ENCODE measurements at places on chromosomes 16 and 17.

- no peak for ATAC-seq
Observed at GRCh38 chr17:43701318-43701743, 39.6 kb upstream of the MEOX1 start.

GRCh38 chr17:66381701-66382362 is 79.4 kb downstream of the PRKCA start:
- ATAC-seq: no peak

DNA sequence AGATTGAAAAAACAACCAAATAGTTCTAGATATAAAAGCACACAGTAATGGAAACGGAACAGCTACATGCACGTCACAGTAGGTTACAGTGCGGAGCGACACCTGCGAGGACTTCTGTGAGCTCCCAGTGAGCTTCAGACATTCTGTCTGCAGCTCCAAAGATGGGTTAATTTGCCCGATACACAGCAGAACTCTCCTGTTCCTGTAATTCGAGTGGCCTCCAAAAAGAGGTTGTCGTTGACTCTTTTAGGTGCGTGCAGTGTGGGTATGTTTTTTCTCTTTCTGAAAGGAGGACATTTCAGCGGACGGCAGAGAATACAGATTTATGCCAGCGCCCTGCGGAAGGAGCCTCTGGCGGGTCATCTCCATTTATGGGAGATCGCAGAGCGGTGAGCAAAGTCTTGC is 2.9 kb downstream of the OR1F1 start:
- ATAC-seq: no peak

- ATAC-seq: peak; percentile 44
Observed at GRCh38 chr17:17403899-17404576, 72.8 kb upstream of the MED9 start.

DNA sequence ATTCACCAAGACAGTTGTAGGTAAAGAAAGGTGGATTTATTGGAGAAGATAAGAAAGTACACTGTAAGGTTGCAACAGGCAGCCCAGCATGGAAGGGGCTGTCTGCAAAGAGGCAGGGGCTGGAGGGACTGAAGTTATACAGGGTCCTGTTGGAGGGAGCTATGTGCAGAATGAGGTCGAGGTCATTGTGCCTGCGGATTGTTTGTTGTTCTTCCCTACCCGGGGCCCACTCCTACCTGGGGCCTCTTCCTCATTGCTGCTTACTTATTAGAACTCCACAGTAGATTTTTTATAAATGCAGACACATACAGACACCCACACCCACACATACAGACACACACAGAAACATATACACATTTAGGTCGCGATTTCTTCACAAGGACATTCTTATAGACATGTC is 466.2 kb downstream of the MAF start:
- ATAC-seq: no peak

- peak; percentile 38 for ATAC-seq
Observed at GRCh38 chr17:81976332-81977210, 858 bp upstream of the ASPSCR1 start.

- no peak for ATAC-seq
Observed at GRCh38 chr16:57606847-57607501, 21.5 kb upstream of the ADGRG1 start.

GRCh38 chr17:29613352-29613837 is 9.3 kb downstream of the CORO6 start:
- peak; percentile 62 for ATAC-seq

GRCh38 chr17:12406623-12407215 is 259.0 kb upstream of the MYOCD start:
- no peak for ATAC-seq

- ATAC-seq: no peak
Observed at GRCh38 chr16:7343243-7343642, 10.6 kb downstream of the RBFOX1 start.

GRCh38 chr17:17778308-17779014 is 58.3 kb downstream of the SREBF1 start:
- no peak for ATAC-seq

DNA sequence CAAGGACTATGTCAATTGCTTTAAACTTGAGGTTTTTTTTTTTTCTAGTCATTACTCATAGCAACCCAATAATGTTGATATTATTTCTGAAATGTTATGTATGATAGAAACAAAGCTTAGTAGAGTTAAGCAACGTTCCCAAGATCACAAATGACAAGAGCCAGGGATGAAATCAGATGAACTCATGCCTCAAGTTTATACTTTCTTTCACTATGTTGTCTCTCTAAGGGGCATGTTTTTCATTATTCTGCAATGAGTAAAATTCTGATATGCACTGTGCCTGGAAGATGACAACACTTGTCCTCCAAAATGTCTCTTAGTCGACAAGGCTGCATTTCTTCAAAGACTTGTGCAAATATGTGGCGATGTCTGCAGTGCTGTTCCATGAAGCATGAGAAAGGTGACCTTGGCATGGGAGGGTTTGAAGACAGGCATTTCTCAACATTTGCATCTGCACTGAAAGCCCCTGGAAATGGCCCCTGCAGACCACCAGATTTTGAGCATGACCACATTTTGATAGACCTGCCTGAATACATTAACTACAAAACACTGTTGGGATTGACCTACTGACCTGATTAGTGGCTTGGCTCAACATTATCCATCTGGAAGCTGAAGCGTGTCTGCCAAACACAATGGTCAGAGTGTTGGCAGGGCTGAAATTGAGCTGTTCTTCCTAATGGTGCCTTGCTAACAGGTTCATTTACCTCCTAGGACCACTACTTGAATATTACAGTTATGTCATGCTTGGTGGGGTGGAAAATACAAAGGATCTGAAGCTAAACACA is 1027.5 kb downstream of the CDH11 start:
- ATAC-seq: no peak

DNA sequence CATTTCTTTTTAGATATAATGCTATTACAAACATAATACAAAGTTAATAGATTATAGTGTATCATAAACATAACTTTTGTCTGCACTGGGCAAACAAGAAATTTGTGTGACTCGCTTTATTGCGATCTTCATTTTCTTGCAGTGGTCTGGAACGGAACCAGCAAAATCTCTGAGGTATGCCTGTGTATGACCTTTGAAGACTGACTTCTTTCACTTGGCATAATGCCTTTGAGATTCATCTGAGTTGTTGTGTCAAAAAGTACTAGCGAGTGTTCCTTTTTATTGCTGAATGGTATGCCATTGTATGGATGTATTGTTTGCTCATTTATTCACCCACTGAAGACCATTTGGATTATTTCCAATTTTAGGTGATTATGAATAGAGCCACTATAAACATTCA is 69.2 kb downstream of the TANC2 start:
- ATAC-seq: no peak

DNA sequence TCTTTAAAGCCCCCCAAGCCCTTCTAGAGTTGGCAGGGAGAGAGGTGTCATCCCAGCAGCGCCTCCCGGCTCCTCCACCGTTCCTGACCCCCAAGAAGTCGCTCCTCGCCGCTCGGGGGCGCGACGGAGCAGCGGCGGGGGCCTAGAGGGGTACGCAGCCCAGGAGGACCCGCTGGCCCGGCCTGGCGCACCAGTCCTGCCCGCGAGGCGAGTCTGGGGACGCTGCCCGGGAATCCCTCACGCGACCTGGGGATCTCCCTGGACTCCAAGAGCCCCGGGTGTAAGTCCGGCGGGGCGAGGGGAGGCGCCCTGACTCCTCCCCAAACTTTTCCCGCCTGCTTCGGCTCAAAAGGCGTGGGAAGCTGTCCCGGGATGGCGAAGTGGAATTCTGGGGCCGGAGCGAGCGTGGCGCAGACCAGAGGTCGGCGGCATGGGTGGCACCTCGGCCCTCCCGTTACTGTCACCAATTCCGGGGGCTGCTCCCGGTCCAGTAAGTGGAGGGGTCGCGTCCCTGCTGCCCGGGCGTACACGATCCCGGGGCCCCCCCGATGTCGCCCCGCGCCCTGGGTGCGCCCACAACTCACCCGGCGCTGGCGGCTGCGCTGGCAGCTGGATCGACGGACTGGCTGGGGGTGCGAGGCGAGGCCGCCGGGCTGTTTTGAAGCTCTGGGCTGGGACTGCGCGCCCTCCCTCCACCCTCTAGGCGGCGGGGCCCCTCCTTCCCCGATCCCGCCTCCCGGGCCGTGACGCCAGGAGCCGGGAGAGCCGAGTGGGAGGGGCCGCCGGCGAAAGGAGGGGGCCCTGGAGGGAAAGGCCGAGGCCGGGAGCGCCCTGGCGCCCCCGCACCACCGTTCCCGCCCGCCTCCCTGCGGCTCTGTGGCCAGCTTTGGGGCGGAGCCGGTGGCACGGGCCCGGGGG is at the start of gene EMP2:
Gene EMP2 (minus strand): TSS at position 634 of the 918 bp plus-strand sequence. CDS start 32,981 bp downstream, outside the sequence.
- peak; percentile 85 for ATAC-seq

DNA sequence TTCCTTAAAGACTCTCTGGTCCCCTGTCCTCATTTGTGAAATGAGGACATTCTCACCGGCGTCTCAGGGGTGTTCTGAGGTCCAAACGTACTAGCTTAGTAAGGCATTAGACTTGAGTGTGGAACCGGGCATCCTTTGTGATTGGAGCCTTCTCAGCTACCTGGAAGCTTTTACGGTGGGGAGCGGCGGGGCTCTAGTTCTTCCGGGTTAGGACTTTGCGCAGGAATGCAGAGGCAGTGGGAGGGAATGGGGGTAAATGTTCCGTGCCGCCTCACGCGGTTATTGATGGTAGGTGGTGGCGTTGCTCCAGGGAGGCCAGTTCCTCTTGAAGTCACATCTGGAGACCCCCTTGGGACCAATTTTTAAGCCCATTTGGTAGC is 113.6 kb downstream of the SNX29 start:
- no peak for ATAC-seq

DNA sequence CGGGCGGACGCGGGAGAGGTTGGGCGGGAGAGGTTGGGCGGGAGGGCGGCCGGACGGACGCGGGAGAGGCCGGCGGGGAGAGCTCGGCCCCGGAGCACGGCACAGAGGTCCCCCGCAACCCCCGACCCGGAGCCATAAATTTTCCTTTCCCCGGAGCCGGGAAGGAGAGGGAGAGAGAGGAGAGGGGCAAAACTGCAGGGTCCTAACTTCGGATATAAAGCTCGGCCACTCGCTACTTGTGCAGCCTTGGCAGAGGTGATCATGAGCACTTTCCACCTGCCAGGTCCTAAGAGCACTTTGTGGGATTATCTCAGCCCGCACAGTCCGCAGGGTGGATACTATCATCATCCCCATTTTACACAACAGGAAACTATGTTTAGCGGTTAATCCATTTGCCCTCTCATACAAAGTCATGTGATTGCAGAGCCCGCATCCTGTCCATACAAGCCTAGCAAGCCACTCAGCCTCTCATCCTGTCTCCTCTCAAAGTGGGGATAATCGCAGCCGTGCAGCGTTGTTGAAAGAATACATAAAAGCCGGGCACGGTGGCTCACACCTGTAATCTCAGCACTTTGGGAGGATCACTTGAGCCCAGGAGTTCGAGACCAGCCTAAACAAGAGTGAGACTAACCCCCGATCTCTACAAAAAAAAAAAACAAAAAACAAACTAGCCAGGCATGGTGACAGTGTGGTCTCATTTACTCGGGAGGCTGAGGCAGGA is 780 bp upstream of the DCAKD start:
- peak; percentile 54 for ATAC-seq

GRCh38 chr16:2973093-2973492 is 3.9 kb downstream of the PAQR4 start:
- no peak for ATAC-seq

- ATAC-seq: no peak
Observed at GRCh38 chr17:35841505-35841904, 27.2 kb downstream of the HEATR9 start.

DNA sequence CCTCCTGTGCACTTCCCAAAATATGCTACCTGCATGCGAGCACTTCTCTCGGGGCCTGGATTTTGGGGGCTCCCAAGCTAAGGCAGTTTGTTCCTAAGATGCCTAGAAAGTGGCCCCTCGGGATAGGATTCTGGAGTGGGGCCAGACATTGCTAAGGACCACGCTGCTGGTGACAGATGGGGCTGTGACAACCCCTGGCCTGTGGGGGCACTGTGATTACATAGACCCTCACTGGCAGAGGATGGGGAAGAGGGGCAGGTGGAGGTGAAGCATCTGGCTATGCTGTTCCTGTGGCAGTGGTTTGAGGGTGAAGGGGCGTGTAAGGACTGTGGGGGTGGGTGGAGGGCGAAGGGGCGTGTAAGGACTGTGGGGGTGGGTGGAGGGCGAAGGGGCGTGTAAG is 128.4 kb downstream of the ENGASE start:
- ATAC-seq: no peak

DNA sequence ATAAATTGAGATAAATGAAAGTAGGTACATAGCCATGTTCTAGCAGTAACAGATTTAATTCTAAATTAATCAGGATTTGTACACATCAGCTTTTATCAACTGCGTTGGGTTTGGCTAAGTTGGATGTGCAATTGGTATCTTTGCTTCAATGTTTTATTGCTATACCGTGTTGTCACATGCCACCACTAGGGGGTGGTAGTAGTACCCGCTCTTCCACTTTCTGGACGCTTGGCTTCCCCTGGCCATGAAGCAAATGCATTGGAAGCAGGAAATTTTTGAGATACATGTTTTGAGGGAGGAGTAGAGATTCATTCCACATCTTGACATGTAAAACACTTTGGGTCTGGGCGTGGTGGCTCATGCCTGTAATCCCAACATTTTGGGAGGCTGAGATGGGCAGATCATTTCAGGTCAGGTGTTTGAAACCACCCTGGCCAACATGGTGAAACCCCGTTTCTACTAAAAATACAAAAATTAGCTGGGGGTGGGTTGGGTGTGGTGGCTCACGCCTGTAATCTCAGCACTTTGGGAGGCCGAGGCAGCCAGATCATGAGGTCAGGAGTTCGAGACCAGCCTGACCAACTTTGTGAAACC is 58.6 kb downstream of the EMP2 start:
- ATAC-seq: peak; percentile 80

GRCh38 chr16:66263168-66263972 is 103.1 kb upstream of the CDH5 start:
- ATAC-seq: no peak

GRCh38 chr16:24998201-24998600 is 17.0 kb downstream of the ARHGAP17 start:
- ATAC-seq: peak; percentile 12

GRCh38 chr17:74368341-74369081 is 1.2 kb downstream of the GPR142 start:
- peak; percentile 82 for ATAC-seq

- peak; percentile 68 for ATAC-seq
Observed at GRCh38 chr17:74176546-74177001, 26.9 kb upstream of the RPL38 start.

GRCh38 chr16:21643785-21644184 is 8.6 kb downstream of the IGSF6 start:
- ATAC-seq: no peak

DNA sequence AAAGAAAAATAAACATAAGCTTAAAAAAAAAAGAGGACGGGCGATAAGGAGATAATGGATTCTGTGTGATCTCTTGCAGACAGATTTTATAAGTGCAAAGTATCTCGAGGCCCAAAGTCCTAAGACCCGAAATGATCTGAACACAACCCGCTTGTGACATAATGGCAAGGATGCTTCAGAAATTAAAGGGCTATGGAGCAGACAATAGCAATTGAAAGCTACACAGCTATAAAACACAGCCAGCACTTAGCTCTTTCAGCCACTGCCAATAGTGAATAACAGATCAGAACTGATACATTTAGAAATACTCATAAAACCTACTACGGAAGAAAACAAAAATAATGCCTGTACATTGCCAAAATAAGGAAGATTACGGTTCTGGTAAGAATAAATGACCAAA is 117.5 kb downstream of the ZFHX3 start:
- ATAC-seq: no peak
